ENCODE measurements at places on chromosomes 4 and X. TPM values are rescaled to one million over a fixed set of nuclear protein-coding genes. Genes with fewer than 3 reads are reported as not detected.

DMRTC1B gene
- 0.74 TPM for total RNA-seq

MAGEB2 gene
- total RNA-seq = not detected

AVPR2 gene
- total RNA-seq = not detected

PHOX2B gene
- not detected for total RNA-seq

HTRA3 gene
- total RNA-seq = 15.7 TPM

MTMR1 gene
- 22.3 TPM for total RNA-seq

GRCh38 chr4:169030562-169030982, 20.5 kb upstream of the CBR4 start:
- H3K4me3 ChIP-seq = no peak overlapping the region
- no peak for DNase-seq
- H3K27ac ChIP-seq = no peak overlapping the region
- H3K4me1 ChIP-seq = no peaks in the 10 kb centered on the region

- no peaks in the 10 kb centered on the region for H3K36me3 ChIP-seq
- H3K4me1 ChIP-seq = no peaks in the 10 kb centered on the region
- H3K27me3 ChIP-seq = no peaks in the 10 kb centered on the region
- H3K27ac ChIP-seq = no peak overlapping the region
These were observed 30.9 kb upstream of the TRPC5 start for GRCh38 chrX:112113460-112113859.

DNA sequence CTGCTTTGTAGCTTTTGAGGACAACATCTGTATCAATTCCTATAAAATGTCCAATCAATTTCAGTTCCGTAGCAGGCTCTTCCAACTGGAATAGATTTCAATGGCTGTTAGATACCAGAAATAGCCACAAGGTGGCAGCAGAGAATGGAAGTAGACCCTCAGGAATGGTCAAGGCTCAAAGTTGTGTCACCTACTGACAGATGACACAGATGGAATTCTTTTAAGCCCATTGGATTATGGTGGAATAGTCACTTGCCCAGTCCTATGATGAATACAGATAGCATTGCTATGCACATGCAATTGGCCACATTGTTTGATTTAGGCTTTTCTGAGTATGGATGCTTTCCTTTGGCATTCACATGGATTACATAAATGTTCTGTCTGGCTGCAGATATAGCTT, 130.4 kb upstream of the RADX start:
- no peaks in the 10 kb centered on the region for H3K4me1 ChIP-seq
- H3K36me3 ChIP-seq = no peaks in the 10 kb centered on the region
- H3K27me3 ChIP-seq = no peaks in the 10 kb centered on the region
- peak; percentile 79 for DNase-seq
- no peak overlapping the region for H3K27ac ChIP-seq

DNA sequence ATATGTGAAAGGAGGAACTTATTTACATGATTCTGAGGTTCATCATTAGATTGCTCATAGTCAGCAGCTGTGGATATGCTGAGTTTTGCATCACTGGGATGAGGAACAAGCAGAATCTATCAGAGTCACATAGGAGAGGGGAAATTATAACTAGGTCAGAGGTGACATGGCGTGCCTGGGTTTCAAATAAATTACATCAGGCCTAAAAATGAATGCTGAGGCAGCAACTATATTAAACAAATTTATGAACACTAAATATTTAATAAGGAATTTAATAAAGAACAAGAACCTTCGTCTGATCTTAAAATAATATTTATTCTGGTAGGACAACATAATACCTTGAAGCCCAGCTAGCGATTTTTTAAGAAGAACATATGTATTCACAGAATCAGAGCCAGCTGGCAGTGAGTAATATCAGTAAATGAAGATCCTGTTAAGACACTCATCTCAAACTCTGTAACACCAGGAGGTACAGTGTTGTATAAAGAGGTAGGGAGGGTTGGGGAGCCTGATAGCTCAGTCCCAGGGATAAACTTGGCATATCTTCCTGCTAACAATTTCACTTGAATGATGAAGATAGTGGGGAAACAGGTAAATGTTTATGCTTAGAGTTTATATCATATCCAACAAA, 60.9 kb upstream of the HS3ST1 start:
- no peaks in the 10 kb centered on the region for H3K4me1 ChIP-seq
- H3K27ac ChIP-seq = no peak overlapping the region
- H3K36me3 ChIP-seq = no peaks in the 10 kb centered on the region
- no peak overlapping the region for H3K4me3 ChIP-seq

DNA sequence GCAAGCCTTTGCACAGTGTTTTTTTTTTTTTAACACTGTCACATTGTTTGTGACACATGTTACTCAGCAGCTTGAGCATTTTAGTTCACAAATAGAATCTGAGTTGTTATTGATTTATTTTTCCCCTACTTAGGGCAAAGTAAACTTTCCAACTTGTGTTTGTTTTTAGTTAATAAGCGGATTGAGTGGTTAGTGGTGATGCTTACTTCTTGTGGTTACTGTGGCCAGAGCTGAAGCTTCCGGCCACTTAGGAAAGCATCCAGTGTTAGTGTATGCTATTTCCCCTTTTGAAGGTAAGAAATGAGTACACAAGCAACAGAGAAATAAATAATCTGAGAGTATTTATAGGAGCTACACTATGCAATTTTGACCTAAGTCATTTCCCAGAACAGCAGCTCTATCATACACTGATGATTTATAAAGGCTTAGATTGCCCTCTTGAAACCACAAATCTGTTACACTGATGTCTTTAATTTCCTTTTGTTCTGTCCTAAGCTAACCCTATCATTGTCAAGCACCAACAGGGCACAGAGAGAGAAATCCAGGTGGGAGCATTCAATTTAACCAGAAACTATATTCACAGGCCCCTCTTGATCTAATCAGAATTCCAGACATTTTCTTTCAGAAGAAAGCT, 2464.6 kb downstream of the PCDH7 start:
- H3K36me3 ChIP-seq = no peaks in the 10 kb centered on the region
- H3K4me3 ChIP-seq = no peak overlapping the region
- no peaks in the 10 kb centered on the region for H3K27me3 ChIP-seq
- no peaks in the 10 kb centered on the region for H3K4me1 ChIP-seq

GRCh38 chr4:41257906-41258305, 1.2 kb downstream of the UCHL1 start:
- H3K4me3 ChIP-seq = peak overlapping the region; percentile 48
- no peaks in the 10 kb centered on the region for H3K4me1 ChIP-seq

DNA sequence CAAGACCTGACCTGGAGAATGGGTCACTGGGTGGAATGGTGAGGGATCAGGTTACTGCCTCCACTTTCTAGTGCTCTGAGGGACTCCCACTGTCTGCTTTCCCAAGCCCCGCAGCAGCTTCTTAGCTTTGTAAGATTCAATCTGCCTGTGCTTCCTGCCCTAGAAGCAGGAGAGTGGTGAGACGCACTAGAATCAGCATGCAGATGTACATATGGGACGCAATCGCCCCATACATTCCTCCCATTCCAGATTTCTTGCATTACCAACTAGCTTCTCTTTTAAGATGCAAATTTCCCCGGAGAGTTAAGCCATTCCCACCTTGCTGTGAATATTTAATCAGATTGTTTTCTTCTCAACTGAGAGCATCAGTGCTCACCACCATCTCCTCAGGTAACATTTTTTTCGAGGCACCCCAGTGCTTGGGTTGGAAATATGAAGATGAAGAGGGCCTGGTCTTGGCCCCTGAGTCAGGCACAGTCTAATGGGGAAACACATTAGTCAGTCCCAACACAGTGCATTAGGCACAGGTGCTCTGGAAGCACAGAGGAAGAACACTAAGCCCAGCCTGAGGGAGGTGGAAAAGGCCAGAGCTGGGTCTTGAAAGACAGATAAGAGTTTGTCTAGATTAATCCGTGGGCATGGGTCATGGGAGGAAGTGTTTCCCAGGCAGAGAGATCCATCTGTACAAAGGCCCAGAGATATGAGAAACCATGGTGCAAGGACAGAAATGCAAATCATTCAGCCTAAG, 66.7 kb upstream of the PRPS1 start:
- no peaks in the 10 kb centered on the region for H3K27me3 ChIP-seq
- H3K4me3 ChIP-seq = no peak overlapping the region
- no peak overlapping the region for H3K27ac ChIP-seq
- H3K4me1 ChIP-seq = peaks cover 3% of the 10 kb centered on the region

- no peak overlapping the region for H3K27ac ChIP-seq
- no peaks in the 10 kb centered on the region for H3K4me1 ChIP-seq
- H3K4me3 ChIP-seq = no peak overlapping the region
- DNase-seq = no peak
These were observed 12.7 kb upstream of the SMIM43 start for GRCh38 chr4:121777625-121778024.

- no peaks in the 10 kb centered on the region for H3K4me1 ChIP-seq
- H3K27ac ChIP-seq = no peak overlapping the region
These were observed 103.0 kb downstream of the PPEF1 start for GRCh38 chrX:18810416-18810815.

DNA sequence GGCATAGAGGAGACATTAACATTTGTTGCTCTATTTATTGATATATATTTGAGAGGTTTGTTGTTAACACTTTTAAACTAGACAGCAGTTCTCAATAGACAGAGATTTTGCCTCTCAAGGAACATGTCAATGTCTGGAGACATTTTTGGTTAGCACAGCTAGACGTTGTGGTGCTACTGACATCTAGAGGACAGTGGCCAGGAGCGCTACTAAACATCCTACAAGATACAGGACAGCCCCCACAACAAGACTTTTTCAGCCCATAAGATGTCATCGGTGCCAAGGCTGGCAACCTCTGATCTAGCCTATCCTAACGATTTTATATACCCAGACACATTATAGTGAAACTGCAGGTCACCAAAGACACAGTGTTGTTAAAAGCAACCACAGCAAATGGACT, 18.4 kb upstream of the CTSO start:
- no peak overlapping the region for H3K27ac ChIP-seq
- H3K27me3 ChIP-seq = no peaks in the 10 kb centered on the region
- H3K4me1 ChIP-seq = no peaks in the 10 kb centered on the region
- no peaks in the 10 kb centered on the region for H3K36me3 ChIP-seq
- peak; percentile 57 for DNase-seq

- no peak overlapping the region for H3K4me3 ChIP-seq
- H3K27me3 ChIP-seq = no peaks in the 10 kb centered on the region
- H3K36me3 ChIP-seq = no peaks in the 10 kb centered on the region
- DNase-seq = no peak
- no peak overlapping the region for H3K27ac ChIP-seq
These were observed 12.6 kb upstream of the SLC10A4 start for GRCh38 chr4:48470570-48470969.

DNA sequence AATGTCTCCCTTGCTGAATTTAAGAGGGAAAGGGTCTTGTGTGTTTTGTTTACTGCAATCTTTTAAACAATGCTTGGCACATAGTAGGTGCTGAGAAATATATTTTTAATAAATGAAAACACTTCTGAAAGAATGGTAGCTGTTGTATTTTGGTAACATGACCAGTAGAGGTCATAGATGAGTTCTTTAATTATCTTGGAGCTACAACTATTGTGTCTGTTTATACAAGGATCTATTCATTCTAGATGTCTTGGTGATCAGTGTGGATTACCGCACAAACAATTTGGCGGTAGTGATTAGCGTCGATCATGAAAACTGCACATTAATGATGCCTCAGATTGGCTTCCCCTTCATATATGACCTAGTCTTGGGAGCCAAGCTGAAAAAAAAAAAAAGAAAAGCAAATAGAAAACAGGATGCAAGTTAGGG, 21.4 kb upstream of the SCRG1 start:
- no peaks in the 10 kb centered on the region for H3K27me3 ChIP-seq
- H3K4me1 ChIP-seq = no peaks in the 10 kb centered on the region
- no peak overlapping the region for H3K27ac ChIP-seq
- no peak overlapping the region for H3K4me3 ChIP-seq
- DNase-seq = peak; percentile 46

DNA sequence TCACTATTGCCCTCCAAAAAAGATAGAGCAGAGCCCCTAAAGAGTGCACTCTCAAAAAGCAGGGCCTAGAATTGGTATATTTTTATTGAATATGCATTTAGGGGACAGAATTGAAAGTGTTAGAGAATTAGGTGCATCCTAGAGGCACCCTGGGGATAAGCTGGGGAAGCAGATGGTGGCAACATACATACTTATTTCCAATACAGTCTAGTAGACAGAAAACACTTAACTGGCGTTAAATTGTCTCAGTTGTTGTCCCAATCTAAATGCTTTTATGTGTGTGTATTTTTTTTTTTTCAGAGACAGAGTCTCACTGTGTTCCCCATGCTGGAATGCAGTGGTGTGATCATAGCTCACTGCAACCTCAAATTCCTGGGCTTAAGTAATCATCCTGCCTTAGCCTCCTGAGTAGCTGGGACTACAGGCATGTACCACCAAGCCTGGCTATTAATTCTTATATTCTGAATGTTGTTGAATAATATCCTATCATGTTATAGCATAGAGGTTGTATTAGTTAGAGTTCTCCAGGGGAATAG, 481.8 kb downstream of the GRXCR1 start:
- DNase-seq = no peak
- no peak overlapping the region for H3K4me3 ChIP-seq
- no peak overlapping the region for H3K27ac ChIP-seq
- no peaks in the 10 kb centered on the region for H3K27me3 ChIP-seq
- no peaks in the 10 kb centered on the region for H3K36me3 ChIP-seq

- H3K27me3 ChIP-seq = no peaks in the 10 kb centered on the region
- H3K4me3 ChIP-seq = no peak overlapping the region
- H3K36me3 ChIP-seq = no peaks in the 10 kb centered on the region
- no peak for DNase-seq
These were observed 79.9 kb downstream of the SLIT2 start for GRCh38 chr4:20331642-20332041.

DNA sequence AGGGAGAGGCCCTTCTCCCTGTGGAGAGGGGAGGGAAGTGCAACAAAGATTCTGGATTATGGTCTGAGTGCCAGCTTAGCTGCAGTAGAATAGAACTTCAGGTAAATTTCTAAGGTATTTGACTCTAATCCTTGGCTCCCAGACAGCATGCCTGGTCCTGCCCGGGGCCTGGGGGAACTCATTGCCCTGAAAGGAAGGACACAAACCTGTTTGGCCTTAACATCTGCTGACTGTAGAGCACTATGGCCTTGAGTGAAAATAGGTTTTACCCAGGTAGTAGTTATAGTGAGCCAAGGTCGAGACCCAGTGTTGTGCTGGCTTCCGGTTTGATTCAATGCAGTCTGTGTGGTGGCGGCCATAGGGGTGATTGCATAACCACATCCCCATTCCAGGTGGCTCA, 64.4 kb downstream of the RPS6KA6 start:
- H3K36me3 ChIP-seq = no peaks in the 10 kb centered on the region
- no peaks in the 10 kb centered on the region for H3K27me3 ChIP-seq
- no peak overlapping the region for H3K27ac ChIP-seq
- no peak overlapping the region for H3K4me3 ChIP-seq

DNA sequence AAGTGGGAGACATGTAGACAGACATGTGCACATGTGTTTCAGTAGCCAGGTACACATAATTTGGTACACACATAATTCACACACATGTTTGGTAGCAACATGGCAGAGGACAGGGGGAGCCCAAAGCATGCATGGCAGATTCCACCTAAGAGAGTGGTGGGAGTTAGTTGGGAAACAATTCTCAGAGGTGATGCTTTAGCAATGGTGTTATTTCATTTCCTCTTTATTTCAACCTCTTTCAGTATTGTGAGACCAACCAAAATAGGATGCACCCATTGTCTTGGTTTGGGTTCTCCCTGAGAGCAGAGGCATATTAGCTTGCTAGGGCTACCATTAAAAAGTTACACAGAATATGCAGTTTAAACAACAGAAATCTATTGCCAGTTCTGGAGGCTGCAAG, 92.2 kb upstream of the ANXA3 start:
- no peaks in the 10 kb centered on the region for H3K36me3 ChIP-seq
- no peak overlapping the region for H3K4me3 ChIP-seq
- no peak for DNase-seq
- no peaks in the 10 kb centered on the region for H3K27me3 ChIP-seq
- no peak overlapping the region for H3K27ac ChIP-seq

Data from cardiac muscle cell (in vitro differentiated cells and primary cell).